Globus pallidus (tissue), 1 donor: ENCODE measurements at places on chromosomes 16 and 17.

DNA sequence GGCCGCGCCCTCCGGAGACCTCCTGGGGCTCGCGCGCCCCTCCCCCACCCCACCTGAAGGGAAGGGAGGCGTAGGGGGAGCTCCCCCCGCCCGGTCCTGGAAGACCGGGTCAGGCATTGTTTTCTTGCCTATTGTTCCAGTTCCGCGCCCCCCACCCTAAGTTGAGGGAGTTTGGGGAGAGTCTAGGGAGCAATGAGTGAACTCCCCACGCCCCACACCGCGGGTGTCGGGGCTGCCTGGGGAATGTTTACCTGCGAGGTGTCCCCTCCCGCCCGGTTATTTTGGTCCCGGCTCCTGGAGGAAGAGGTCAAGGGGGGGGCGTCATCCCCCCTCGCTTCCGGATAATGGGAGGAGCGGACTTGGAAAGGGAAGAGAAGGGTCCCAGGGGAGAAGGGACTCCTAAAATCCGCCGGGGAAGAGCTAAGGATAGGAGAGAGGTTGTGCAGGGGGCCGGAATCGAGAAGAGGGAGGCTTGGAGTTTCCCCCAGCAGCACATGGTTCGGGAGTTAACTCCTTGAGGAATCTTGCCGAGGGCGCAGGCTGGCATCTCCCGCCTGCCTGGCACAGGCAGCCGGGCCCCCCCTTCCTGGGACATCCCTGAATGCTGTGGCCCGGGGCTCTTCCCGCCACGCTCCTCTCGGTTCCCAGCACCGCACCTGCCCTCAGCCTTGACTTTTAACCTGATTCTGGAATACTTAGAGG lies 881 bp downstream of the MLLT6 start:
- DNase-seq = peak; percentile 41

DNA sequence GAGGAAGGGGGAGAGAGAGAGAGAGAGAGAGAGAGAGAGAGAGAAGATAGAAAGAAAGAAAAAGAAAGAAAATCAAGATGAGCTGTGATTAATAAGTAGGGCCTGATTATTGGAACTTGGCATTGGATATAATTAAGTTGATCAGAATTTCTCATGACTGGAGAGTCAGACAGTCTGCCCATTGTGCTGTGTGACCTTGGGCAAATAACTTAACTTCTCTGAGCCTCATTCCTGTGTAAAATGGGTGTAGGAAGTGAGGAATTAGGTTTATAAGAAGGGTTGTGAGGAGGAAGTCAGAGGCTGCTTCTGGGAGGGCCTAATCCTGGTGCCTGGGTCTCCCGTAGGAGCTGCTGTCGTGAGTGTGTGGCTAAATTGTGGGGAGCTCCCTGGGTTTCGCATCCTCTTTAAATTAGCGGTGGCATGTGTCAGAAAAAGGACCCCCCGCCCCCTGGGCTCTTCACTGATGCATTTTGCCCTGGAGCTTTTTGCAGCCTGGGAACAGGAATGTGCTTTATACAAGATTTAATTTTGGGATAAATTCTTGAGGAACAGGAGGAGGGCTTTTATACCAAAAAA lies 76.0 kb downstream of the CMIP start:
- DNase-seq = no peak

DNA sequence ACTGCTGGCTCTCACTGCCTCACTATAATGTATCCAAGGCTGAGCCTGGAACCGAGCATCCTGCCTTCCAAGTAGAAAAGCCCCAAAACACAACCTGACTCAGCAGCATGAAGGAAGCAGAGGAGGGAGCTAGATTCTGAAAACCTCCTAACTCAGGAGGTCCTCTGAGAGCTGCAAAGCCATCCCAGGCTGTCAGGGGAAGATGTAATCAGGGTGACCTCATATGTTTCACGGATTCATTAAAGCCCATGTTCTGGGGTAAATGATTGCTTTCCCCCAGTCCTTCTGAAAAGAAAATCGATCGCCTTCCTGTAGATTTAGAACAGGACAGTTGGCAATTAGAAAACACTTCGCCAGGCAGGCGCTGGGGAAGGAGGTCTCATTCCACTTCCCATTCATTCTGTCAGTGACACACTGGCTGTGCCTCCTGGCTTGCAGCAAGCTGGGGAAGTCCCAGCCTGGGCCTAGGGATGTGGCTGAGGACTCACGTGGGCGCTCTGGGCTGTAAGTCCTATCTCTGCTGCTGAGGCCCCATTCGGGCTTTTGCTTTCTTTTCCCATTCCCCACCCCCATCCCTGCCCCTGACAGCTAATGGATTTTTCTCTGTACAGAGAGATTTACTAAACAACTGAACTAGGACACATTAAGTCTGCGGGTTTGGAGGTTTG lies 75.7 kb upstream of the TMEM132E start:
- peak; percentile 50 for DNase-seq

GRCh38 chr17:50332196-50332595 lies 13.7 kb upstream of the XYLT2 start:
- no peak for DNase-seq

GRCh38 chr16:86960266-86960665 lies 356.9 kb downstream of the C16orf95 start:
- peak; percentile 51 for DNase-seq

- DNase-seq = no peak
Observed at GRCh38 chr16:29983420-29984136, 9.9 kb downstream of the TAOK2 start.

GRCh38 chr17:10172241-10172741 lies 26.1 kb downstream of the GAS7 start:
- DNase-seq = no peak

GRCh38 chr16:68776821-68777485 lies 39.9 kb downstream of the CDH1 start:
- DNase-seq = no peak

- no peak for DNase-seq
Observed at GRCh38 chr16:31876951-31877828, 3.6 kb downstream of the ZNF267 start.

- DNase-seq = no peak
Observed at GRCh38 chr16:9763505-9763904, 418.7 kb downstream of the GRIN2A start.

DNA sequence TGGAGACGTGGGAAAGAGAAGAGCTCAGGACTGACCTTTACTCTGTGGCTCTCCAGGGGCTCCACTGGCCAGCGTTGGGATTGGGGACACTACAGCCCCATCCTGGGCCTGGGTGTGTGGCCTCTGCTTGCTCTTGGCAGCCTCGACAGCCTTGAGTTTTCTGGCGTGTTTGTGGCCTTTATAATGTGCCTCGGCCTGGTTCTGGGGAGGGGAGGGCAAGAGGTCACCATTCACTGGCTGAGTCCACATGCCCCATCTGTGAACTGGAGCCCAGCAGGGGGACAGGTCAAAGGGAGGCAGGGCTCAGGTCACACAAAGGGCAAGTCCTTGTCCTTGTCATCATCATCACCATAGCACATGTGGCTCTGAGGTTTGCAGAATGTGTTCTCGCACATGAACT lies 11.7 kb downstream of the NKIRAS2 start:
- DNase-seq = no peak

DNA sequence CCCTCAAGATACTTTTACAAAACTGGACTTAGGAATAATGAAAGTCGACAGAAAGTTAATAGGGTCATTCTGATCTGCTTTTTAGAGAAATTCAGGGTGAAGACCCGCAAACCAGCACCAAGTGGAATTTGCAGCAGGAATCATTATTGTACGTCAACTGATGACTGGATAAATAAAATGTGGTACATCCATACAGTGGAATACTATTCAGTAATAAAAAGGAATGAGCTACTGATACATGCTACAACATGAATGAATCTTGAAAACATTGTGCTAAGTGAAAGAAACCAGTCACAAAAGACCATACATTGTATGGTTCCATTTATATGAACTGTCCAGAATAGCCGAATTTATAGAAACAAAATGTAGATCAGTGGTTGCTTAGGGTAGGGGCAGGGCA lies 83.1 kb downstream of the GNAO1 start:
- no peak for DNase-seq

GRCh38 chr16:80982646-80983045 lies 24.0 kb downstream of the CMC2 start:
- DNase-seq = no peak

DNA sequence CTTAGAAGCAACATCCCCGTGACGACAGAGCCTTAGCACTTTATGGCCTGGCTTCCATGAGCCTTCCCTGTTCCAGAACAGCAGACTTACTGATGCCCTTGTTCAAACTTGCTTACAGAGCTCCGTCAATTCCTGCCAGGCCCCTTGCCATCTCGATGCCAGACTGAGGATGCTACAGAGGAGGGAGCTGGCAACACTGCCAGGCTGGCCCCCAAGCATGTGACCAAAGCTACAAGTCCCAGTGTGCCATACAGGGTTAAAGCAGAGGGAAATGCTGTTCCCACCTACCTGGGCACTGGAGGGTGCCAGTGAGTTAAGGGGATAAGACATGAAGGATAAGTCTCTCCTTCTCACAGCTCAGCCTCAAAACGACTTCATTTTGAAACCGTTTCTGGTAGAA lies 33.5 kb upstream of the SREBF1 start:
- DNase-seq = no peak

- no peak for DNase-seq
Observed at GRCh38 chr17:34235389-34236028, 19.6 kb upstream of the CCL2 start.

DNA sequence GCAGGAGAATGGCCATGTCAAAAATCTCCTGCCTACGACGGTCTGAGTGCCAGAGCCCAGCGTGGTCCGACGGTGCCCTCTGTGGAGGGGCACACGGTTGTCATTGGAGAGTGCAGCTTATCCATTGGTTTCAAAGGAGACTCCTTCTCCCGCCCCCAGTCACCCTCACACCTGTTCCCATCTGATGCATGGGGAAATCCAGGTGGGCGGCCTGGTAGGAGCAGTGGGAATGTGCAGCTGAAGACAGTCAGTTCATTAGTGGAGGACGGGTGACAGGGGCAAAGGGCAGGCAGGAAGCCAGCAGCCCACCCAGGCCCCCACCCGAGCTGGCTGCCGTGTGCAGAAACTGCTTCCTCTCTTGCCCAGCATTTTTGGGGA lies 162.3 kb downstream of the IRF8 start:
- no peak for DNase-seq

- no peak for DNase-seq
Observed at GRCh38 chr17:76089680-76090516, 10.9 kb downstream of the ZACN start.

- no peak for DNase-seq
Observed at GRCh38 chr17:72916991-72917390, 175.5 kb downstream of the SLC39A11 start.

GRCh38 chr17:81542431-81543338 lies 9.5 kb downstream of the FAAP100 start:
- no peak for DNase-seq

GRCh38 chr17:78418326-78419026 lies 40.0 kb downstream of the PGS1 start:
- DNase-seq = no peak

- DNase-seq = peak; percentile 29
Observed at GRCh38 chr17:15512071-15512709, 44.8 kb upstream of the CDRT4 start.

- no peak for DNase-seq
Observed at GRCh38 chr16:52577130-52577706, 30.3 kb upstream of the TOX3 start.

DNA sequence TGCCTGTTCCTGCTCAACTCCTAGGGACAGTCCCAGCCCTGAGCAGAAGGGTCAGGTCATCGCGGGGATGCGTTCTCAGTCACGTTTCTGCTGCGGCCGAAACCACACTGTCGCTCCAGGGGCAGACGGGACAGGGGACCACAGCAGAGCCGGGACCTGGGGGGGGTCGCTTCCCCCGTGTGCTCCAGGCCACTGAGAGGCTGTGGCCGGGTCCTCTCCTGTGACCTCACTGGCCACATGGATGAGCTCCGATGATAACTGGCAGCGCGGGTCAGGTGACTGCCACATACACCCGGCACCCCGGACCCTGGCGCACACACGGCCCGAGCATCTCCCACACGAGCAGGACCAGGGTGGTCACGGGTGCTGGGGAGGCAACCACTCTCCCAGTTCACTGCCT lies 12.8 kb downstream of the GNPTG start:
- DNase-seq = no peak

DNA sequence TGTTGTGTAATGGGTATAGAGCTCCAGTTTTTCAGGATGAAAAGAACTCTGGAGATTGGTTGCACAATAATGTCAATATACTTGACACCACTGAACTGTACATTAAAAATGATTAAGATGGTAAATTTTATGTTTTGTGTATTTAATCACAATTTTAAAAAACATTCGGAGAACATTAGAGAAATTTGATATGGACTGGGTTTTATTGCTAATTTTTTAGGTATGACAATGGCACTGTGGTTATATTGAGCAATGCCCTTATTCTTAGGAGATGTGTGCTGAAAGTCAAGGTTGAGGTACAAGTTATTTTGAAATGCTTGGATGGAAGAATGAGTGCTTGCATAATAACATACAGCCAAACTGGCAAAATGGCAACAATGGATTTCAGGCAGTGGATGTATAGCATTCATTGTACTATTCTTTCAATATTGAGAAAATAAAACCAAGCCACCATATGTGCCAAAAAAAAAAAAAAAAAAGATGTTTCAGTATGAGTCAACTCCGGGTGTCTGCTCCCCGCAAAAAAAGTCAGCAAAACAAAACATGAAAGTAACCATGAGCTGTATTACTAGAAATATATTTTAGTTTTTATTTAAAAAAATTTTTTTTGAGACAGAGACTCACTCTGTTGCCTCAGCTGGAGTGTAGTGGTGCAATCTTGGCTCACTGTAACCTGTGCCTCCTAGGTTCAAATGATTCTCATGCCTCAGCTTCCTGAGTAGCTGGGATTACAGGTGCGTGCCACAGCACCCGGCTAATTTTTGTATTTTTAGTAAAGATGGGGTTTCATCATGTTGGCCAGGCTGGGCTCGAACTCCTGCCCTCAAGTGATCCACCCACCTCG lies 19.8 kb downstream of the HOXB1 start:
- DNase-seq = no peak

DNA sequence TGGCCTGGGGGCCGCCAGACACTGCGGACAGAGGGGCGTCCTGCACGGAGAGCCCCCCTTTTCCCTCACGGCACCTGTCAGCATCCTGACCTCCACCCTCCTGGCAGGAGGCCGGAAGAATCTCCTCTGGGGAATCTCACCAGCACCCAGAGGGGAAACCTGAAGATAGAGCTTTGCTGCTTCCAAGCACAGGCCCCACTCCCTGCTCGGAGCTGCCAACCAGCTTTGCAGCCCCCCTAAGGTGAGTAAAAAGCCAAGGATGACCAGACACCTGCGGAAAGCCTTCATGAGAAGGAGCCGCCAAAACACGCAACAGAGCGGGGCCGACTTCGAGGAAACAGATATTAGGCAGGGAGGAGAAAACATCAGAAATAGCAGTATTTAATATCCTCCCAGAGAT lies 3.4 kb upstream of the RBFOX3 start:
- DNase-seq = no peak

DNA sequence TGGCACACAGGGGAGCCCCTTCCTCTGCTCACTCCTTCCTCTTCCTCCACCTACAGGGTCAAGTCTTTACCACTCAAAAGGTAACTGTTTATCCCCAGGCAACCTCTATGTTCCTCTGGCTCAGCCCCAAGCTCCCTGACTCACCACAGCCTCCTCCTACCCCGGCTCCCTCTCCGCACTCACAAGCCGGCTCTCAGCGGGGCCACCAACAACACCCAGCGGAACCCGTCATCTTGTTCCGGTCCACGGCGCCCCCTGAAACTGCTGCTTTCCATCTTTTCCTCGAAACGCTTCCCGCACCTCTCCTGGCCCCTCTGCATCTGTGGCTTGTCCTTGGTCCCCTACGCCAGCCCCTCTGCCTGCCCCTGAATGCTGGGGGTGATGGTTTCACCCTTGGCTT lies 58.4 kb downstream of the NXN start:
- DNase-seq = no peak

- DNase-seq = peak; percentile 61
Observed at GRCh38 chr16:85853547-85854545, 45.1 kb upstream of the IRF8 start.

GRCh38 chr16:12480286-12480685 lies 323.4 kb downstream of the CPPED1 start:
- DNase-seq = no peak
